ELR (cell line): ENCODE measurements at places on chromosomes 13 and 19.
A peak's percentile ranks its signal among the peaks of the same experiment; 100 is the strongest.

DNA sequence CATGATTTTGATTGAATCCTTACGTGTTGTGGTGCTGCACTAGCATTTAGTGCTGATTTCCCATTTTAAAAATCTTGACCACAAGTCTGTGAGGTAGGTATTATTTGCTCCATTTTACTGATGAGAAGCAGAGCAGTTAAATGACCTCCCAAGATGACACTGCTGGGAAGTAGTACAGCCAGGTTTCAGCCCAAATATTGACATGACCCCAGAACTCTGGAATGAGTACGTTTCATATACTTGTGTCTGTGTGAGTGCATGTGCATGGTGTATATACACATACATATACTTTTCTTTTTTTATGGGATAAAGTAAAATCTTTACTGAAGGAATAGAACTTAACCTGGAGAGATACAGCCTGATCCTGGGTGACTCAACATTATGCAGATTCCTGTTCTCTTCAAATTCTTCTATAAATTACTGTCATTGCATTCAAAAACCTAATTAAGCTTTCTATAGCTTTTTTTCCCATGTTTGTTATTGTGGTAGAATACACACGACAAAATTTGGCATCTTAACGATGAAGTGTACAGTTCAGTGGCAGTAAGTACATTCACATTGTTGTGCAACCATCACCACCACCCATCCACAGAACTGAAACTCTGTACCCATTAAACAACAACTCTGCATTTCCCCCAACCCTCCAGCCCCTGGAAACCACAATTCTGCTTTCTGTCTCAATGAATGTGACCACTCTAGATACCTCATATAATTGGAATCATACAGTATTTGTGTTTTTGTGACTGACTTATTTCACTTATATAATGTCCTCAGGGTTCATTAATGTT lies 311.9 kb downstream of the MTUS2 start:
- DNase-seq = no peak

DNA sequence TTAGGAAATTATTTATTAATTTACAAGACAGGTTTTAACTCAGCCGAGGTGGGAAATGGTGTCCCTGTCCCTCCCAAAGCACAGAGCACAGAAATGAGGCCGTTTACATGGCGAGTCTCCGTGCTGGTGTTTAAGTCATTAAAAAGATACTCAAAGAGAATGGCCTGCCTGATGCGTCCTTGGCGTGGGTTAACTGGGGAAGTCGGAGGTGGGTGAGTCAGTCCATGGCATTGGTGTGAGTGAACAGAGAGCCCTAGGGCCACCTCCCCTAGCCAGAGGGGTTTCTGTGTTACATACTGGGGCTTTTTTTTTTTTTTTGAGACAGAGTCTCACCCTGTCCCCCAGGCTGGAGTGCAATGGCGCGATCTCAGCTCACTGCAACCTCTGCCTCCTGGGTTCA lies 3.9 kb downstream of the FEM1A start:
- peak; percentile 56 for DNase-seq

DNA sequence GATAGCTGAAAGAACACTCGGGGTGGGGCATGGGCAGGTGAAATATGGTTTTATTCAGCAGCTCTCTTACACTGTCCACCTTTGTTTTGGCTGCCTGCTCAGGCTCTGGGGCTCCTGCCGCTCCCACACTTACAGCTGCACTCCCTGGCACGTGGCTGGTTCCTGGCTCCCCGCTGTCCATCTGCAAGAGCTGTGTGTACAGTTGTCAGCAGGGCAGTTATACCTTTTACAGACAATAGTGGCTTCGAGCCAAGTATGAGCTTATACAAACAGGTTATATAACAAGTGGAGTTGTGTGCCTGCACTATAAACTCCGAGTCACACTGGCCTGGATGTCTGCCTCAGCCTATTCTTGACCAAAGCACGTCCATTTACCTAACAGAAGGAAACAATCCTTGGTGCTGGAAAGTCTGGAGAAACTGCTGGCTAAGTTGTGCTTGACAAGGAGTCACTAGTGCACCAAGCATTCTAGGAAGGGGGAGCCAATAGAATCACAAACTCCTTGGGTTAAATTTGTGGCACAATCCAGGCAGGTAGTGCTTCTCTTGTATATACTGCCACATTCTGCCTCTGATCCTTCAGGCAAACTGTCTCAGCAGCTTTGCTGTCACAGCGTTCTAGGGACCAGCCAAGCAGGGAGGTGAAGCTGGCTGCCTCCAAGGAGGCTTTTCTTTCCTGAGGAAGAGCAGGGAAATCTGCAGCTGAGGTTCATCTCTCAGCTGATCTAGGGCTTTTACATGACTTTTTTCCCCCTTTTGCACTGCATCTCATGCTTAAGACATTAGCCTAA lies 68.2 kb downstream of the NHLRC3 start:
- no peak for DNase-seq

DNA sequence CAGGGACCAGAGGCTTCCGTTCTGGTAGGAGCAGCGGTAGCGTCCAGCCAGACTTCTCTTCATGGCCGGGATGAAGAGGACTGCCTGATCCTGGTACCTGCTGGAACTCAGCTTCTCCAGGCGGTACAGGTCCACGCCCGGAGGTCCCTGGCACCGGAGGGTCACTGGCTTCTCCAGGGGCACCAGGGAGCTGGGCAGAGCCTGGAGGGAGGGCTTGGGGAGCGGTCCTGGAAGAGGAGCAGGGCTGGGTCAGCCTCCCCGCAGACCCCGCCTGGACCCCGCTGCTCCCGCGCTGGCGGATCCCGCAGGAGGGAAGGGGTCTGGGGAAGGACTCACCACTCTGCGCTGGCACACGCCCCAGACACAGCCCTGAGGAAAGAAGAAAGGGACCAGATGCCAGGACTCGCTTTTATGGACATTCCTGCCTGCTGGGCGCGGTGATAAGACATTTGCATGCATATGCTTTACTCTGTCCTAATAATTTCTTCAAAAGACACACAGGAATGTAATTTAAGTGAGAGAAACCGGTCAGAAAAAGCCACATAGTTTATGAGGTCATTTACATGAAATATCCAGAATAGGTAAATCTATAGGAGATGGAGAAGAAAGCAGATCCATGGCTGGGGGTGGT lies 5.8 kb downstream of the GP6 start:
- DNase-seq = no peak

GRCh38 chr19:49362929-49363267 lies 682 bp upstream of the TEAD2 start:
- peak; percentile 53 for DNase-seq

DNA sequence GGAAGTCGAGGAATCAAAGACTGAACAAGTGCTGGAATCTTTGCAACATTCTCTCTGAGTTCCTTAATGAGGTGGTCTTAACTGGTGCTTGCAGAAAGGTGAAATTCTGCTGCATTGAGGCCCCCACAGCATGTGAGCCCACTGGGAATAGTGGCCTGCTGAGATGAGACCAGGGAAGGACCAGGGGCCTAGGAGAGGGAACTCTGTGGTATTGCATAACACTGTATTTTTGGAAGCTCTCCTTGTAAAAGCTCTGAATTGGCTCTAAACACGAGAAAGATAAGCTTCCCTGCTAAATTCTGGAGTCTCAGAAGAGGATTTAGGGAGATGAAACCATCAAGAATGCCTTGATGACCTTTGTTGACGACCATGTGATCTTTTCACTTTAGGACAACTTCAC lies 100.4 kb upstream of the TSC22D1 start:
- no peak for DNase-seq

DNA sequence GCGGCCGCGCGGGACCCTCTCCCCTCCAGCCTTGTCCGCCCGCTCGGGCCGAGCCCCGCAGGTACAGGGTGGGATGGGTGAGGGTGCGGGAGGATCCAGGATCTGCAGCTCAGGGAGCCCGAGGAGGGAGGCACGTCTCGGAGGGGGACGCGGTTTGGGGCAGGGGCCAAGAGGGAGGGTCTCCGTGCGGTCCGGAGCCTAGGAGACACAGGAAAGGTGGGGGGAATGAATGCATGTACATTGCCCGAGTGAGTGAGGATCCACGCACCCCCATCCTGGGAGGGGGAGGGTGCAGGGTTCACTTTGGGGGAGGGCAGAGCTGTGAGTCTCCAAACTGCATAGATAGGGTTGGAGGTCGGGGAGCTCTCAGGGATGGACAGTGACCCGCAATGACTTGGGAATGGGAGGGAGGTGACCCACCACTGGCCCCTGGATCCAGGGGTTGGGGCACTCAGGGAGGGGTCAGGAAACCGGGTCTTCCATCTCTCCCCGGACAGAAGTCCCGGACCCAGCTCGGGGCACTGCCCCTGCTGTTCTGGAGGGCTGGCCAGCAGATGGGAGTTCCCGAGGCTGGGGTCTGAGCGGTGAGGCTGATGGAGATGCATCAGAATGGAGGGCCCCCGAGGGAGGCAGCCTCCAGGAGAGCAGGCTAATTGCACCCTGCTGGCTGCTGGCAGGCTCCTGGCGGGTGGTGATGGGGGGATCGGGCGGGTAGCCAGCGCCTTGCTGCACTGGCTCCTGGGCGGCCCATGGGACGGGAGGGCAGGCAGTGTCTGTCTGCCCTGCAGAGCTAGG lies 547 bp downstream of the KCNN1 start:
- no peak for DNase-seq

DNA sequence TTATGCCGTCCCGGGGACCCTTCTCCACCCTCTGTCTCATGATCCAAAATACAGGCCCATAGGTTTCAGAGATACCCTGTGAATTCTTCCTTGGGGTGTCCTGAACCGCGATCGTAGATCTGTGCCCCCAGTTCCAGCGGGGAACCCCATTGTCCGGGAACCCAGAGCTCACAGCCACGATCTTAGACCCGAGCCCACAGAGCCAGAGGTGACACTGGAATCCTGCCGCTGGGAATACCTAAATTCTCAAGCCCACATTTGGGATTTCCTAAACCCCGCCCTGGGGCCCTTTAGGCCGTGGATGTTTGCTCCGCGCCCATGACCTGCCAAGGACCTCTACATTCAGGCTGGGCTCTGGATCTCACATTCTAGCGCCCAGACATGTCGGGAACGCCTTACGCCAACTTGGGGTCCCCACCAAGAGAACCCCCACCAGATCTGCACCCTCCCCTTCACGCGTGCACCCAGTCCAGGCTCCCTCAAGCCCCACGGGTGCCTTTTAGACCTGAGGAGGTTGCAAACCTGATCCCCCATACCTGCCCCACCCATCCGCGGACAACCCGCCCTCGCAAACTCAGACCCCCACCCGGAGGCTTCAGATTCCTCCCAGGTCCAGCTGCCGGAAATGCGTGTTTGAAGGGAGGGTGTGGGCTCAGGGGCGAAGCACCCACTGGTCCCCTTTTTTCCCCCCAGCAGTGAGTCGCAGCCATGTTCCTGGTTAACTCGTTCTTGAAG lies 605 bp downstream of the CAPNS1 start:
- peak; percentile 79 for DNase-seq

DNA sequence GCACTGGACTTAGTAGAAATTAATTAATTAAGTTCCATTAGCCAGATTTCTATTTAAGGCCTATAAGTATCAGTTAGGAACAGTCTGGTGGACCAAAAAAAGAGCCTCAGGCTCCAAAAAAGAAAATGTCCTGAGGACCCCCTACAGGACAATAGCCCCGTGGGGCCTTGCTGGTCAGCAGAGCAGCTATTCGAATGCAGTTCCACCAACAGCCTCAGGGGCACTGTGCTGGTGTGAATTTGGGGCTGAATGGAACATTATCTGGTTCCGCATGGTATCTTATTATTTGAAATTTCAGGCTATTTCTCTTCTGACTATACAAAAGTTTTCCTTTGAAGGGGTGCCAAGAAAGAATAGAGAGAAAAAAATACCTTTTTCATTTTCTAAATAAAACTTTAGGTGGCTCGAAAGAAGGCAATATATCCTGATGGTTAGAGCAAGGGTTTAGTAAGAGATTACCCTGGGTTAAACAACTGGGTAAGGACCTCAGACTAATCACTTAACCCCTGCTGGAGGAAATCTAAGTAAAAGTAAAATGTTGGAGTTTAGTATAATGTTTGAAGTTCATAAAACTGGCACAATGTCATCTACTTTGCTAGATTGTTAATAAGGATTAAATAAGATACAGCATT lies 147.2 kb downstream of the MIPEP start:
- peak; percentile 61 for DNase-seq

DNA sequence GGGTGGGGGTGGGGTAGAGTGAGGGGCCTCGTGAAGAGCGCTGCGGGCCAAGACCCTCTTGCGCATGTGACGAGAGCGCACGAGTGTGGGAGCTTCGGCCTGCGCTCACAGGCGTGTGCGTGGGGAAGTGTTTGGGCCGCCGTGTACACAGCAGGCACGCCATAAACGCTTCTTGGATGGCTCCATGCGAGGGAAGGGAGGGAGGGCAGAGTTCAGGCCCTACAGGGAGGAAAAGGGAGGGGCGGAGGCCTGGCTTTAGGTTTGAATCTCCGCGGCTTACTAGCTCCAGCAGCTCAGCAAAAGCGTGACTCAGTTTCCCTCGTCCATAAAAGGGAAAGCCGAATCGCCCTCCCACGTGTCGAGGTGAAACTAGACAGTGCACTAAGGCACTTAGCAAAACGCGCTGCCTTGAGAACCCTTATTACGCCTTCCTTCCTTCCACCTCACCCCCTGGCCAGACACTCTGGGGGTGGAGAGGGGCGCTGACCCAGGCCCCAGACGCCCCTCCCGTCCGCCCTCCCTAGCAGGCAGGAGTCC lies 12.5 kb downstream of the GADD45B start:
- no peak for DNase-seq

DNA sequence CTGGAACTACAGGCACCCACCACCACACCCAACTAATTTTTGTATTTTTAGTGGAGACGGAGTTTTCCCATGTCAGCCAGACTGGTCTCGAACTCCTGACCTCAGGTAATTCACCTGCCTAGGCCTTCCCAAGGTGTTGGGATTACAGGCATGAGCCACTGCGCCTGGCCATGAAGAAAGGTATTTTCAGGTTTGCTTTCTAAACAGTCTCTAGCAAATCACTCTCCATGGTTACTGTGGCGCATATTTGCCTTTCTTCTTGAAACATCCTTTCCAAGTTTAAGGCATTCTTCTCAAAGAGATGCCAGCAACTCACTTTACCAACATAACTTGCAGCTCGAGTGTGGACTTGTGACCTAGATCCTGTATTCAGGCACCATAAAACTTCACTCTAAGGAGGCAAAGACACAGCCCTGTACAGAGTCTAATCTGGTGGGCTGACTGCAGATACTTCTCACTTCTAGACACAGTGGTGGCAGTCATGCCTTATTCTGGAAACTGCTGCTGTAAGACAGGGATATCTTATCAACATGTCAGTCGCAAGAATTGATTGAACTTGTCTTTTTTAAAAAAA lies 461.4 kb upstream of the TSHZ3 start:
- DNase-seq = no peak

GRCh38 chr13:99587893-99588606 lies 86.8 kb downstream of the TM9SF2 start:
- DNase-seq = no peak
